ENCODE measurements at places on chromosomes 11 and 22.

- peak; percentile 15 for DNase-seq
Observed at GRCh38 chr22:48579043-48579927, 1248.4 kb downstream of the BRD1 start.

DNA sequence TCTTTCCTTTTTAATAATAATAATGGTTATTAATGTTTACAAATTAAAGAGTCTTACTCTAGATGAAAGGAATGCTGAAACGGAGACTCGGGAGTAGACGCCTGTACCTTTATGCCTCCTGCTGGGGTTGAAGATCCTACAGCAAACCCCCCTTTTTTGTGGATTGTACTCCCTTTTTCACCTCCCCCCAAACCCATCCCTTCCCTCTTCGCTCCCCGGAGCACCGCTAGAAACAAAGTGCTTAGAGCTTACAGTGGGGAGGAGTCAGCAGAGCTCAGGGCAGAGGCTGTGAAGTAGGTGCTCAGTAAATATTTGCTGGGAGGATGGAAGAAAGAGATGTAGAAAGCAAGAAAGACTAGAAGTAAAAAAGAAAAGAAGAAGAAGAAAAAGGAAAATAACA, 169.7 kb downstream of the NXPE2 start:
- no peak for DNase-seq

- DNase-seq, result no peak
Observed at GRCh38 chr11:107787733-107788132, 70.9 kb downstream of the SLC35F2 start.

DNA sequence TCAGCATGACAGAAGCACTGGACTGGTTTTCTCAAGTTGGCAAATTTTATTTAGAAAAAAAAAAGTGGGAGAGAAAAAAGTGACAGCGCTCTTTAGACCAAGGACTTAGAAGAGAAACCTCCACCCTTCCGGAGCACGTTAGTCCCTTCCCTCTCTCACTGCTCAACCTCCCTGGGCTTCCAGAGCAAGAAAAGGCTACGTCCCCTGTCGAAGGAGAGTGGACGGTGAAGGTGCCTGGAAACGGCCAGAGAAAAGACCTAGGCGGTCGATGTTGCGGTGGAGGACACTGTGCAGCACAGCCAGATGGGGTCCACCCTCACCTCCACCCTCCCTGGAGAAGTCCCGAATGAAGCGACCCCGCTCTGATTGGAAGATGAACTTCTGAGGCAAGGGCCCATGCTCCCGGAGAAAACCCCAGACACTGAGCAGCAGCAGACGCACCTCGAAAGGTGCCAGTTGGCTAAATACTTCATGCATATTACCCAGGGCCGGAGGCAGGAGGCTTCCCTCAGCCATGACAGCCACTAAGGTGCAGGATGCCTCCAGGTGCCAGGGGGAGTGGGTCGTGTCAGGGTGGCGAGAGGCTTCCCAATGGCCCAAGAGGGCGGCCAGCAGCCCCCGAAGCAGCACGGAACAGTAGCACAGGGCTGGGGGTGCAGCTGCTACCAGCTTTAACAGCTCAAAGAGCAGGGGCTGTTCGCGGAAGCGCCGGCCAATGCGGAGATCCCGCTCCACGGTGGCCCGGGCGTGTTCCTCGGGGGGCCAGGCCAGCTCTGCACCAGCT, 604 bp upstream of the GANAB start:
- no peak for DNase-seq

DNA sequence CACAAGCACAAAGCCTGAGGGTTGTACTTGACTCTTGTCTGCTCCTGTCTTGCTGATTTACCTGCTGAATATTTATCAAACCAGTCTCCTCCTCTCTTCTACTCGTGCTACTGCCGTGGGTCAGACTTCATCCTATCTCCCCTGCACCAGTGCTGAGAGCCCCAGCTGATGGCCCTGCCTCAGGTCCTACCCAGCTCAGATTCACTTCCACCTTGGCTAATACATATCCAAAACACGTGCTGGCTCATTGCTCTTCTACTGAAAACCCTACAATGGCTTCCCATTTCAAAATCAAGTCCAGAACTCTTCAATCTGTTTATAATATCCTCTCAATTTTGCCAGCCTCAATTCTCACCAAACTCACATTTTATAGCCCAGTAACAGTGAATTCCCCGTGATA, 48.3 kb downstream of the RAB30 start:
- DNase-seq, result no peak

- DNase-seq, result no peak
Observed at GRCh38 chr11:70577948-70578347, 179.6 kb downstream of the CTTN start.

GRCh38 chr11:111846063-111846462, 25.3 kb downstream of the ALG9 start:
- DNase-seq, result no peak

- DNase-seq, result peak; percentile 36
Observed at GRCh38 chr11:34052608-34053160, 1.2 kb downstream of the CAPRIN1 start.

DNA sequence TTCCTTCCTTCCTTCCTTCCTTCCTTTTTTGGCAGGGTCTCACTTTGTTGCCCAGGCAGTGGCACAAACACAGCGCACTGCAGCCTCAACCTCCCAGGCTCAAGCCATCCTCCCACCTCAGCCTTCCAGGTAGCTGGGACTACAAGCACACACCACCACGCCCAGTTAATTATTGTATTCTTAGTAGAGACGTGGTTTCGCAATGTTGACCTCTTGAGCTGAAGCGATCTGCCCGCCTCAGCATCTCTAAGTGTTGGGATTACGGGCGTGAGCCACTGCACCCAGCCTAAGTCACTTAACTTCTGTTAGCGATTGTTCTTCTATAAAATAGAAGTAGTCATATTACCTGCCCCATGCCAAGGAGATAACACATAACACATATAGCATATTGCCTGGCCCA, 2.8 kb upstream of the SYTL2 start:
- DNase-seq, result no peak

GRCh38 chr11:122038543-122038942, 77.5 kb downstream of the BLID start:
- no peak for DNase-seq

DNA sequence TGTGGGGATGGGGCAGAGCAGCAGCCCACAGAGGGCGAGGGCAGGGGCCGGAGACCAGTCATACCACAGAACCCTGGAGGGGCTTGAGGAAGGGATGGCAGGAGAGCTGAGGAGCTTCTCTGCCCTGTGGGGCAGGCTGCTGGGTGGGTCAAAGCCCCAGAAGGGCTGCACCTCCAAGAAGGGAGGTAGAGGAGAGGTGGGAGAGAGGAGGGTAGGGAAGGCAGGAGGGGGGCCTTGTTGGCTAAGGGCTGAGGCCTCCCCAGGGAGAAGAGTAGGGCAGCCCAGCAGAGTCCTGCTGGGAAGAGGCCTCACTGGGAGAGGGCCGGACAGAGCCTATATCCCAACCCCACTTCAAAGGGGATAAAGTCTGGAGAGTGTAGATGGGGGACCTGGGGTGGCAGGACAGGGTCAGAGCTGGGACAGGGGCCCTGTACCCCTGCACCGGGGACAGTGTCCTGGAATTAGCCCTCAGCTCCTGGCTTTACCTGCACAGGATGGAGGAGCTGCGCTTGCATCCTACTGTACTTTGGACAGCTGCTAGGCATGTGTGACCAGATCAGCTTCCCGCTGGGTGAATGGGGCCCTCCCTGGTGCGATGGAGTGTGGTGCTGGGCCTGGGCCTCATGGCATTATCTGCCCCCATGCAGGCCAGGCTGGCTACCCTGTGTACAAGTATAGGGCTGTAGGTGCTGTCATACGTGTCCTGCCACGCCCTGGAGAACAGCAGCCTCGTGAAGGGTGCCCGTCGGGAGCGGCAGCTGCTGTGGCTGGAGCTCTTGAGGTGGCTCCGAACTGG, 7.3 kb downstream of the DGCR6L start:
- no peak for DNase-seq

DNA sequence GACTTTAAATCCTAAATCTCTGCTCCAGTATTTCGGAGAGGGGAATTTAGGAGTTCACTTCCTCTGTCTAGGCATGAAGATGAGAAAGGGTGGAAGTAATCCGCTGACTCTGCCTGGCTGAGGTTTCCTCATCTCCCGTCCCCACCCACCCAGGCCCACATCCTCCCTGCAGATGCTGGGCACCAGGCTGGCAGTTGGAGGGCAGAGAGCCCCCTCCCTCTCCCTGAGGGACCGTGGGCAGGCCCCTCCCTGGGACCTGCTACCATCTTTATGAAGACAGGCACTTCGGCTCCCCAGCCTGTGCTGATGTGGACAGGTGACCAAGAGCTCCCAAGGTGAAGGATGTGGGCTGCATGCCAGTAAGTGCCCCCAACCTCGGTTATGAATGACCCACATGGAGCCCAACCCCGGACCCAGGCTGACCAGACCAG, 6.7 kb downstream of the CASTOR1 start:
- DNase-seq, result no peak

- DNase-seq, result no peak
Observed at GRCh38 chr11:12666915-12667314, 7.3 kb upstream of the TEAD1 start.

DNA sequence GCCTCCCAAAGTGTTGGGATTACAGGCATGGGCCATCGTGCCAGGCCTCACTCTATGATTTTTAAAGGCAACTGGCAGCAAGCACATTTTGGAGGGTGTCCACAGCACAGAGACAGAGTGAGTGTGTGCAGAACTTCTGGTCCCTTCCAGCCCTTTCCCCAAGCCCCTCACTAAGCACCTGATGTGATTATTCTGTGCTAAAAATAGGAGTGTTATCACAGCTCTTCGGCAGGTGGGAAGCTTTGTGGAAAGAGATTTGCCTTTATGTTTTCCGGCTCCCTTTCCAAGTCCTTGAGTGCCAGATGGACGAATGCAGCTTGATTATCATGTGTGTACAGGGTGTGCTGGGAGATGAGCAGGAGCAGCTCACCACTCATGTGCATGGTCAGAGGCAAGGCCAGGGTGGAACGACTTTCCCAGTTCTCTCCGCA, 310.8 kb downstream of the DDX10 start:
- peak; percentile 79 for DNase-seq

- DNase-seq, result no peak
Observed at GRCh38 chr22:24099666-24100065, 81.6 kb upstream of the SUSD2 start.
